Natural killer cell treated with Interleukin-12 subunit alpha and Interleukin-12 subunit beta and Interleukin-15 and Interleukin-18, amount 100 ng/mL, for 72 hours (primary cell): ENCODE measurements at places on chromosomes 7 and 10. TPM values are rescaled to one million over a fixed set of nuclear protein-coding genes. Genes with fewer than 3 reads are reported as not detected.
A peak's percentile ranks its signal among the peaks of the same experiment; 100 is the strongest.

RASA4B gene
- total RNA-seq: 0.48 TPM

TMEM273 gene
- total RNA-seq: 13.2 TPM

SLC26A3 gene
- not detected for total RNA-seq

DNA sequence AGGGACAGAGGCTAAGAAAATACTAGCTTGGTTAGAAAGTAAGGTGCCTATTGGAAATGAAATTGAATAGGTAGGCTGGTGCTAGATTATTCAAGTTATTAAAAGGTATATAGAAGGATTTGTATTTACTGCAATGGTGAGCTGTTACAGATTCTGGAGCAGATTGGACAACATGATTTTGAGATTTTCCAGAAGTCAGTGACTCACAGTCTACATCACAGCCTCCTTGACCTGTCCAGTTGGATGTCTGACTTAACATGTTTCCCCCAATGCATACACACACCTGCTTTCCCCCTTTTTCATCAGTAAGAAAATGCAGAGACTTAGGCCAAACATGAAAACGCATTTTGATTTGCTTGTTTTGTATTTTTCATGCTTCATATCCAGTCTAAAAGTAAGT is 33.4 kb downstream of the STARD3NL start:
- no peak overlapping the region for H3K27ac ChIP-seq
- H3K4me3 ChIP-seq: no peak overlapping the region
- H3K36me3 ChIP-seq: no peaks in the 10 kb centered on the region
- no peaks in the 10 kb centered on the region for H3K27me3 ChIP-seq

GRCh38 chr10:76177936-76178335 is 746.5 kb downstream of the LRMDA start:
- no peak overlapping the region for H3K4me3 ChIP-seq
- H3K27me3 ChIP-seq: no peaks in the 10 kb centered on the region
- no peak for DNase-seq
- H3K27ac ChIP-seq: no peak overlapping the region
- H3K4me1 ChIP-seq: no peaks in the 10 kb centered on the region

DNA sequence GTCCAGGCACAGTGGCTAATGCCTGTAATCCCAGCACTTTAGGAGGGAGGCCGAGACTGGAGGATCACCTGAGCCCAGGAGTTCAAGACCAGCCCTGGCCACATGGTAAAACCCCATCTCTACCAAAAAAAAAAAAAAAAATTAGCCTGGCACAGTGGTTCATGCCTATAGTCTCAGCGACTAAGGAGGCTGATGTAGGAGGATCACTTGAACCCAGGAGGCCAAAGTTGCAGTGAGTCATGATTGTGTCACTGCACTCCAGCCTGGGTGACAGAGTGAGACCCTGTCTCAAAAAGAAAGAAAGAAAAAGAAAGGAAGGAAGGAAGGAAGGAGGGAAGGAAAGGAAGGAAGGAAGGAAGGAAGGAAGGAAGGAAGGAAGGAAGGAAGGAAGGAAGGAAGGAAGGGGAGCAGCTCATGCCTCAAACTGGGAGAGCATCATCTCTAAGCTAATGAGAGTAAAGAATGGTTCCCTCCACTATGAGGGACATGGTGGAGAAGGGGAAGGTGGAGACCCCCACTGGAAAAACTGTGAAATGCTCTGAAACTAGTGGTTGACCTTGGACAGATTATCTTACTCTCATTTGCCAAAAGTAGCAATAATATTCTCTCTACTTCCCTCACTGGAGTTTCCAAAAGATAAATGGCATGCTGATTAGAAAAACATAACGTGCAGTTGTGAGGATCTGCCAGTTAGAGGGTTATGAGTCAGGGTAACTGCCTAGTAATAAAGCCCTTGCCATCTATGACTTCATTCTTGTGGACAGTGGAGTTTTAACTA is 16.8 kb downstream of the GIMAP5 start:
- DNase-seq: no peak
- peak overlapping the region; percentile 94 for H3K27ac ChIP-seq
- peaks cover 50% of the 10 kb centered on the region for H3K4me1 ChIP-seq
- peak overlapping the region; percentile 71 for H3K4me3 ChIP-seq
- no peaks in the 10 kb centered on the region for H3K36me3 ChIP-seq

DNA sequence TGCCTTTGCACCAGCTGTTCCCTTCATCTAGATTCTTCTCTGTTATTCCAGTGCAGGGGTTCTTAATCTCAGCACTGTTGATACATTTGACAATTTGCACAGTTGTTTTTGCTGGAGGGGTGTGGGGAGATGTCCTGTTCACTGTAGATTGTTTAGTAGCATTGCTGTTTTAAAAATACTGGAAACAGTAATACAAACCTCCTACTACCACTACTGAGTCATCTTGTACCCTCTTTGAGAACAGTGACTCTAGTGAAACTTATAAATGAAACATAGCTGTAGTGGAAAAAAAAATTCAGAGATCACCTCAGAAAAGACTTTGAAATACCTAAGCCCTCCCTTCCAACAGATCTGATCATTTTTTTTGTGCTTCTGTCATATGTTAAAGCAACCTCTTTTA is 154.8 kb upstream of the TMEM196 start:
- no peak for DNase-seq
- H3K27ac ChIP-seq: no peak overlapping the region
- no peaks in the 10 kb centered on the region for H3K36me3 ChIP-seq
- no peaks in the 10 kb centered on the region for H3K4me1 ChIP-seq

KNDC1 gene
- total RNA-seq: 0.36 TPM

GRCh38 chr10:29994811-29995210 is 64.6 kb downstream of the JCAD start:
- H3K4me1 ChIP-seq: peaks cover 5% of the 10 kb centered on the region
- DNase-seq: no peak
- H3K27me3 ChIP-seq: peaks cover 34% of the 10 kb centered on the region
- H3K36me3 ChIP-seq: no peaks in the 10 kb centered on the region
- no peak overlapping the region for H3K4me3 ChIP-seq
- no peak overlapping the region for H3K27ac ChIP-seq

PTPN20 gene
- total RNA-seq: 0.67 TPM

SPDYE8 gene
- total RNA-seq: not detected

DNA sequence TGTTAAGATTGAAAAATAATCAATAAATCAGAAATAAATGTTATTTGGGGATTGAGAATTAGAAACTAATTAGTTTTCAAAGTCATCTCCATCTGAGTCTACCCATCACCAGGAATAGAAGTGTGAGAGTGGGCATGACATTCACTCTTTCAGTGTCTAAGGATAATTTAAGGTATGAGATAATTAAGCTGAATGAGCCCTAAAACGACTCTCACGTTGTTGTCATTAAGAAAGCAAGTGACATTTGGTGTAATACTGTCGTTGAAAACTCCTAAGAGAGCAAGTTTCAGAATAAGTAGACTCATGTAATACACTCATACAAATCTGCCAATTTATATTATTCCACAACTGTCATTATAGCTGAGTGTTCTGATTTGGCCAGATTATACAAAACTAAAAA is 7.1 kb downstream of the AGMO start:
- no peaks in the 10 kb centered on the region for H3K27me3 ChIP-seq
- H3K36me3 ChIP-seq: no peaks in the 10 kb centered on the region
- H3K27ac ChIP-seq: no peak overlapping the region
- H3K4me1 ChIP-seq: no peaks in the 10 kb centered on the region

DNA sequence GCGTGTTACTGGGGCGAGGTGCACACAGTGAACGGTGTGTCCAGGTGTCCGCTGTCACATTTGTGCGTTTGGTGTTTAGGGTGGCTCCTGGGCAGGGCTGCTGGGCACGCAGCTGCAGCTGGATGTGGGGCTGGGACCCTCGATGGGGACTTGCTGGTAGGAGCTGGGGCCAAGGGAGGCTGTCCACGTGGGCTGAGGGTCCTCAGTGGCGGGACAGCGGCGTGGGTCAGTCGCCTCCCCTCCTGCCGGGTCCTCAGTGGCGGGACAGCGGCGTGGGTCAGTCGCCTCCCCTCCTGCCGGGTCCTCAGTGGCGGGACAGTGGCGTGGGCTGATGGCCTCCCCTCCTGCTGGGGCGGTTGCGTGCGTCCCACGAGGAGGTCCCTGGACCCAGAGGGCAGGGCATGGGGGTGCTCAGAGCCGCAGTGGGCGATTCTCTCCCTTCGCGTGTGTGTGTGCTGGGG is 68.5 kb downstream of the INPP5A start:
- no peaks in the 10 kb centered on the region for H3K27me3 ChIP-seq
- H3K36me3 ChIP-seq: peaks cover 9% of the 10 kb centered on the region
- peaks cover 10% of the 10 kb centered on the region for H3K4me1 ChIP-seq

DNA sequence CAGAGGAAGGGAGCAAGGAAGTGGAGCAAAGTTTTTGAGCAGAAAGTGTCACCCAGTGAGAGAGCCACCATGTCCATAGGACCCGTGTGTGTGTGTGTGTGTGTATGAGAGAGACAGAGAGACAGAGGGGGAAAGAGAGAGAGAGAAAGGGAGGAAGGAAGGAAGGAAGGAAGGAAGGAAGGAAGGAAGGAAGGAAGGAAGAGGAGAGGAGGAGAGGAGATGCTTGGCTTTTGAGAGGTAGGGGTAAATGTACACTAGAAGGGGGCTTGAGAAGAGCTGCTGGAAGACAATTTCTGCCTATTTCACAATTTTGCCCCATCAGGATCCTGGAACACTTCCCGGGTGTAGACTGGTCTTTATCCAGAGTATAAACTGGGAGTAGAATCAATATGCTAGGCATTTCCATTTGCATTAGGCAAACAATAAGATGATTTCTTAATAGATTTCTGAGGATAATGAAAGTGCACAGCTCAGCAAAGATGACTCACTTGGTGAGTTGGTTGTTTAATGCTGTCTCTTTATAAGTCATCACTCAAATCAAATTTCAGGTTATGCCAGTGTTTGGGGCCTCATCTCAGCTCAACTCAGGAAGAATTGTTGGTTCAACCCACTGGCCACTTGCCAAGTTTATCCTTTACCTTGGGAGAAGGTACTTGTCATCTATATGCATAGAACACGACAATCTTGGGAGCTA is 70.0 kb upstream of the FAM13C start:
- no peak for DNase-seq
- H3K4me1 ChIP-seq: no peaks in the 10 kb centered on the region
- H3K27me3 ChIP-seq: no peaks in the 10 kb centered on the region
- H3K4me3 ChIP-seq: no peak overlapping the region
- peaks cover 6% of the 10 kb centered on the region for H3K36me3 ChIP-seq

- no peaks in the 10 kb centered on the region for H3K36me3 ChIP-seq
- H3K4me3 ChIP-seq: no peak overlapping the region
- peaks cover 37% of the 10 kb centered on the region for H3K27me3 ChIP-seq
- H3K27ac ChIP-seq: no peak overlapping the region
Measured at GRCh38 chr10:27658788-27659187, 86.8 kb downstream of the MKX start.

TDRD1 gene
- 0.24 TPM for total RNA-seq

SLC16A12 gene
- total RNA-seq: not detected

ASZ1 gene
- total RNA-seq: not detected

DNA sequence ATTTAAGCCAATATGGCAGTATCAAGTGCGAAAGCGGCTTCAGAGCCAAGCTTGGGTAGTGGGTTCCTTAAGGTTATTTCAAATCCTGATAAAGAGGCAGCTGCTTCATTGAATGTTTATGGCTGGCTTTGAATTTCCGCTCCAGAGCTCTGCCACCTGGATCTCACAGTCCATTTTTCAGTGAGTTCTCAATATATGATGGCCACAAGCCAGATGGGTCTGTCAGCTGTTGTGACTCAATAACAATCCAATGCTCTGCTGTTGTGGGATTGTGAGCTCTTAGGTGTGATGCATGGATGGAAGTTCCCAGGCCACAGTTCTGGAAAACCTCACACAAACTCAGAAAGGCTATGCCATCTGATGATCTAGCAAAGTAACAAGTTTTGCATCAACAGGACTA is 743.8 kb upstream of the LRRN3 start:
- no peak overlapping the region for H3K4me3 ChIP-seq
- no peaks in the 10 kb centered on the region for H3K27me3 ChIP-seq
- no peak overlapping the region for H3K27ac ChIP-seq
- no peaks in the 10 kb centered on the region for H3K4me1 ChIP-seq
- DNase-seq: no peak

IL2RA gene
- 1,064 TPM for total RNA-seq

FRMD4A gene
- total RNA-seq: 1.5 TPM

FGL2 gene
- total RNA-seq: 1.0 TPM

PHKG1 gene
- total RNA-seq: 6.2 TPM

MMP21 gene
- 0.14 TPM for total RNA-seq

DNA sequence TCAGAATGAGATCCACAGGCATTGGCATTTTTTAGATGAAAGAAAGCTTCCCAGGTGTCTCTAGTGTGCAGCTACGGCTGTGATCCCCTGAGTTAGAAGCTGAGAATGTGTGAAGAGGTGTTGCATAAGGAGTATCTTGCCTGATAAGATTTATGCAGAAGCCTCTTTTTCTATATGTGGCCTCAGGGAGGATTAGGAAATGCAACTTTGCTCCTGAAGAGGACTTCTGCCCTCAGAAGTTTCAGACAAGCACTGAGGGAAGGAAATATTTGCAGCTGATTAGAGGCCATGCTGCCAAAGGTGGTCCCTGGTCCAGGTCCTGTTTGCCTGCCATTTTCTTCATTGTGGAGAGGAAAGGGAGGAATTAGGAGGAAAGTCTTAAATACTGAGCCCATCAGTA is 551.8 kb downstream of the PHTF2 start:
- H3K27ac ChIP-seq: no peak overlapping the region
- H3K4me3 ChIP-seq: no peak overlapping the region
- no peaks in the 10 kb centered on the region for H3K4me1 ChIP-seq
- no peaks in the 10 kb centered on the region for H3K36me3 ChIP-seq

DNA sequence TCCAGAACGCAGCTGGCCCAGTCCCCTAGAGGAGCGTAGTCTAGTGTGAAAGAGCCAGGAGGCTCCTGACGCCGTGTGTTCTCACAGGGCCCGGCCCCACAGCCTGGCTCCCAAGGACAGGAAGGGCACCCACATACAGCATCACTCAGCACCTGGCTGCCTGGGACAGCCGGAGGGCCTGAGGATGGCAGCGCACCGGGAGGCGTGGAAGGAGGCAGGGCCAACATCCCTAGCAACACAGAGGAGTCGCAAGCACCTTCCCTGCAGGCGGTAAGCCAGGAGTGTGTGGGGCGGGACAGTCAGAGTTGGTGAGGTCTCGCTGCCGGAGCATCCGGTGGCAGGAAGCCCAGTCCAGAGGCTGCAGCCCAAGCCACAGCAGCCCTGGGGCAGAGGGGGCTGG is 125.8 kb downstream of the MAD1L1 start:
- no peak for DNase-seq
- H3K4me3 ChIP-seq: no peak overlapping the region
- H3K27ac ChIP-seq: no peak overlapping the region
- H3K27me3 ChIP-seq: peaks cover 7% of the 10 kb centered on the region

GRCh38 chr7:157693071-157693520 is 356.3 kb downstream of the DNAJB6 start:
- H3K27me3 ChIP-seq: peaks cover 10% of the 10 kb centered on the region
- peak; percentile 55 for DNase-seq
- H3K4me3 ChIP-seq: no peak overlapping the region
- H3K27ac ChIP-seq: no peak overlapping the region
